Posterior cingulate gyrus (tissue), 11 donors: ENCODE measurements at places on chromosomes 11 and 22.

- DNase-seq: no peak
Measured at GRCh38 chr22:29628996-29629902, 25.8 kb downstream of the NF2 start.

GRCh38 chr11:107257710-107258109 lies 199.9 kb downstream of the CWF19L2 start:
- DNase-seq: no peak

DNA sequence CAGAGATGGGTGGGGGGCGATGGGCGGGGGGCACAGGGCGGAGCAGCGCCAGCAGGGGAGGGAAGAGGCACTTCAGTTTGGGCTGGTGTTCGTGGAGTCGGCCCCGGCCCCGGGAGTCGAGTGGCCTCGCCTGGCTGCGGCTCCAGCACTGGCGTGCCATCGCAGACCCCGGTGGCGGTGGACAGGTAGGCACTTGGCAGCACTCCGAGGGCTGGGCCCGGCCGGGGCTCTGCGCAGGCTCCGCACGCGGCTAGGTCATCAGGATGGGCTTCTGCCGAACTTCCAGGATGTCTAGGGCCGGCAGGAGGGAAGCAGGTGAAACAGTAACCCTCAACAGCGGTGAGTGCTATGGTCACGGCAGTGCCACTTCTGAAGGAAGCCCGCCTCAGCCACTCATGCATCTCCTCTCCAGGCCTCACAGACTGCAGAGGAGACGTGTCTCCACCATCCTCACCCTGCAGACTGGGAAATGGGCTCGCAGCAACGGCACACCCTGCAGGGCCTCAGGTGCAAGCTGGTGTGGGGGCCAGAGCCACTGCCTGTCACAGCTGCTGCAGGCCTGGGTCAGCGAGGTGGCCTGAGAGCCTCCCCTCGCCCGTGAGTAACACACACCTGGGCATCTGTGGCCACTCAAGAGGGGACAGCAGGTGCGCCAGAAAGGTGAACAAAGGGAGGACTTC lies 33.3 kb downstream of the NUP50 start:
- no peak for DNase-seq

DNA sequence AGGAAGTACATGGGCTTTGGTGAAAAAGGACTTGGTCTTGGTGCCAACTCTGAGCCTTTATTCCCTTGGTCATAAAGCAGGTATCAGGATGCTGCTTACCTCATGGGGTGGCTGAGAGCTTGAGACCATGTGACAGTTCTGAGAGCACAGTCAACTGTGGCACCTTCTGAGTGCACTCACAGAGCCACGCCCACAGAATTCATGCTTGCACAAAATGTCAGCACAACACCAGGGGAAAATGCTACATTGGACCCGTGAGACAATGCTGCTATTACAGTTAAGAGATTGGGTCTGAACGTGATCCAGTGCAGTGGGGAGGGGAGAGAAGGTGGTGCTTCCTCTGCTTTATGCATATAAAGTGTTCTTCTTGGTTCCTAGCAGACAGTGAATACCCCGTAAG lies 79.5 kb upstream of the SPON1 start:
- no peak for DNase-seq

DNA sequence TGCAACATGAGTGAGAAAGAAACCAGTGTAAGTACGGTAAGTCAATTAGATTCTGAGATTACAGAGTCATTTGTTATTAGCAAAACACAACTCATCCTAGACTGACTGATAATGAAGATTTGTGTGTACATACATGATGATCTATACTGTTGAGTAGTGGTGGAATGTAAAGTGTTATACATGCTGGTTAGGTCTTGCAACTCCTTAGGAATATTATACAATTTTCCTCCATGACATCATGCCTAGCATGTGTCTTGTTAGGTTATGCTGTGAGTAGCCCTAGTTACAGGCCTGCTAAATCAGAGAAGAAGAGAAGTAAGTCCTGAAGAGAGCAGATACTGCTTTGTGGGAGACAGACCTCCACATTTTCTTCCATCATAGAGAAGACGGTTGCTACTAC lies 880.6 kb downstream of the LUZP2 start:
- DNase-seq: no peak

DNA sequence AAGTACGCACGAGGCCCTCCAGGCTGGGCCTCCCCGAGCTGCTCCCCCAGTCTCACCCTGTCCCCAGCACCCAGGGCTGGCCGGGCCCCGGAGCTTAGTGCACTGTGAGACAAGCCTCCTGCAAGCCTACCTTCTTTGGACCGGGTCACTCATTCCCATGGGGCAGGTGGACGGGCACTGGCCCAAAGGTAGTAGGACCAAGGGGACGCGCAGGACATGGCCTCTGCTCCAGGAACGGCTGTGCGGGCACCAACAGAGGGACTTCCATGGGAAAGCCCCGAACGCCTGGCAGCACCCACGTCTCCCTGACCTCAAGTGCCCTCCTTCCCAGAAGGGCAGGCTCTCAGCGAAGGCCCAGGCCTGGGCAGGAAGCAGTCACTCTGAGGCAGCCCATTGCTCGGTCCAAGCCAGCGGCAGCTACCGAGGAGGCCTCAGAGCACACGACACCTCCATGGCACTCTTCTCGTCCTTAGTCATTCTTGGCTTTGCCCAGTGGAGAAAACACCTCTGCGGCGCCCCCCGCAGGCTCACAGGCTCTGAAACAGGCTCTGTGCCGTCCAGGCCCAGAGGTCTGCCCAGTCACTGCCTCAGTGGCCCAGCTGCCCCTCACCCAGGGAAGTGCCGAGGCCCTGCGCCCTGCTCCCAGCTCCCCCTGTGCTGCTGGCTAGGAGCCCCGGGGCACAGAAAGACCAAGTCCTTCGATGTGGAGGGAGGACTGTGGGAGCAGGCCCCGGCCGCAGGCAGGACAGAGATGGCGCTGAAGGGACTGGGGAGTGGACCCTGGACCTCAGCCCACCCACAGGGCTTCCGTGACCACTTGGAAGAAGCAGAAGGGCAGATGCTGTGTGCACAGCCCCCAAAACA lies 3.8 kb downstream of the MOB2 start:
- no peak for DNase-seq

- no peak for DNase-seq
Measured at GRCh38 chr11:26580929-26581328, 8.9 kb upstream of the MUC15 start.

GRCh38 chr11:68412593-68413475 lies 47.7 kb upstream of the PPP6R3 start:
- no peak for DNase-seq

- DNase-seq: no peak
Measured at GRCh38 chr11:70470127-70470526, 71.8 kb downstream of the CTTN start.

- no peak for DNase-seq
Measured at GRCh38 chr11:130729678-130730300, 186.5 kb downstream of the SNX19 start.

DNA sequence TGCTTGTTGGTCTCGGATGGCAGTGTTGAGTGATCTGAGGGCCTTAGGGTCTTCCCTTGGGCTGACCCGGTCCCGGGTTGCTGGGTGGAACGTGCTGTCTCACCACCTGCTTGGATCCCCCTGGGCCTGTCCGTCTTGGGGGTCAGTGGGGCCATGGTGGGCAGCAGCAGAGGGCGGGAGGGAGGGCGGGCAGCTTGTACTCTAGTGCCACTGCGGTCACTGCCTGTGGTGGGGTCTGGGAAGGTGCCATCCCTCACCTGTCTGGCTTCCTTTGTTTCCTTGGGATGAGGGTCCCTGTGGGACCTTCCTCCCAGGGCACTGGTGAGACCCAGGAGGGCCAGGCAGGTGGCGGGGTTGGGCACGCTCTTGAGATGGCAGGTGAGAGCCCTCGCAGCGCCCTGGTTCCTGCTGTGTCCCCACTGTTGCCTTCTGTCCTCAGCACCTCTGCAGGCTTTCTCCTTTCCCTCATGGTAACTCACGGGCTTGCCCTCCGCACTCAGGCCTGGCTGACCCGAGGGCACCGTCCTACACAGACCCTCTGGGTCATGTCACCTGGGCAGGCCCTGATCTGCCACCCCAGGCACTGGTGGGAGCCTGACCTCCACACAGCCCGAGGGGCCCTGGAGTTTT lies 34.2 kb downstream of the TBC1D22A start:
- no peak for DNase-seq

DNA sequence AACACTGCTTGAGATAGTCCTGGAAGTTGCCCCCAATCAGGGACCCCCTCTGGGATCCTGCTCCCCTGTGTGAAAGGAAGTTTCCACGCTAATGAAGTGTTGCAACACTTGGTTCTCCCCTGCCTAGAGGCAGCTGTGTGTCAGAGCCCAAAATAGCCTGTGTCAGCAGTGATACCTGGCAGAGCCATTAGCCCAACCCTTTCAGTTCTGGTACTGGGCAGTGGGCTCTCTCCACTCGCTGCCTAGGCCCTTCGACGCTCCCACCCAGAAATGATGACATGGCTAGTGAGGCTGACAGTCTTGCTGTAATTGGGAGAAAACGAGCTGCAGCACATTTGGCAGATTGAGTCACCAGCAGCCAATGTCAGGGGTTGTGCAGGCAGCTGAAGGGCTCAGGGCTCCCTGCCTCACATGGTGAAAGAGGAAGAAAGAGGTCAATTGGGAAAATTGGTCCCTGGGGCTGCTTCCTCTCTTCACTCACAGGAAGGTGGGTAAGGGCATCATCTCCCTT lies 1.4 kb upstream of the NXF1 start:
- DNase-seq: no peak

DNA sequence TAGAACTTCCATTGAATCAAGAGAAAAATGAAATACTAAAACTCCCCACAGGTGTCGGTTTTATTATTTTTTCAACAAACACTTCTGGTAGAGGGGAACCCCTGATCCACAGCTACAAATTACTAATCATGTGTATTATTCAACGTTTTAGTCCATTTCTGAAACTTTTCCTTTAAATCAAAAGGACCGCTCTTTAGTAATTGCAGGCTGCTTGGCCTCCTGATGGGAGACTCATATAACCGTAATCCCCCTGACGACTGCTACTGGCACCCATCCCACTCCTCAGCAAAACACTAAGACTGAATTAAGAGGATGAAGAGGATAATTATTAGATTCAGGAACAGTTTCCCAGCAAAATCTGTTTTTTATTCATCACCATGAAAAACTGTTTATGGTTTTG lies 46.4 kb downstream of the PAX6 start:
- no peak for DNase-seq

DNA sequence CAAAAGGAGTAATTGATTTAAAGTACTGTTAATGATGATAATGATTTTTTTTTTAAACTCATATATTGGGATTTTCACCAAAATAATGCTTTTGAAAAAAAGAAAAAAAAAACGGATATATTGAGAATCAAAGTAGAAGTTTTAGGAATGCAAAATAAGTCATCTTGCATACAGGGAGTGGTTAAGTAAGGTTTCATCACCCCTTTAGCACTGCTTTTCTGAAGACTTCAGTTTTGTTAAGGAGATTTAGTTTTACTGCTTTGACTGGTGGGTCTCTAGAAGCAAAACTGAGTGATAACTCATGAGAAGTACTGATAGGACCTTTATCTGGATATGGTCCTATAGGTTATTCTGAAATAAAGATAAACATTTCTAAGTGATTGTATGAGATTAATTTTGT lies 43.9 kb downstream of the RRM1 start:
- DNase-seq: no peak

DNA sequence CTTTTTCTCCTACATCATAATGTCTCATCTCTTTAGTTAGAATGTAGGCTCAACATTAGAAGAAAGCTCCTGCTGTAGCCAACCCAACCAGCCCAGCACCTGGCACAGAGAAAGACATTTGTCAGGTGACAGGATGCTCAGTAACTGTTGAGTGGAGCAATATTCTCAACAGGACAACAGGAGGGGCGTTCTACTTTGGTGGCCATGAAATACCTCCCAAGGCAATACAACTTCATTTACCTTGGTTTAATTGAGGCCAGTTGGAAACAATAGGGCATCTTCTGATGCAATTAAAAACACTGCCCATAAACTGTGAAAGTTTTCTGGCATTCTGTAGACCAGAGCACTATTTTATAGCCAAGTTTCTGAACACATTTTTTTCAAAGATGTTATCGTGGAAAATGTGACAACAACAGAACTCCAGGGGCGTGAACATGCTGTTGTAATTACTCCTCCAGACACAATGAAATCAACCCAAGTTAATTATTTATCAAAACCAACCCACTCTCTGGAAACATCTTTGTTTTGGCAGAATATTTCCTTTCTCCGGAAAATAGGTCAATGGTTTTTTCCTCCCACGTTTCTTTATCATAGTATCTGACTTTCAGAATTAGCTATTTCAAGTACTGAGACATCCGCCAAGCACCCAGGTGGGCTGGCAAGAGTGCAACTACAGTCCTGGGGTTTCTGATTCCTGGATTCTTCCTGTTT lies 538.1 kb downstream of the SOX6 start:
- DNase-seq: no peak

- no peak for DNase-seq
Measured at GRCh38 chr11:62588966-62589637, 2.2 kb downstream of the TUT1 start.

GRCh38 chr22:26336773-26337172 lies 92.3 kb upstream of the ASPHD2 start:
- DNase-seq: no peak

GRCh38 chr22:24178021-24178431 lies 3.3 kb upstream of the SUSD2 start:
- DNase-seq: no peak

- no peak for DNase-seq
Measured at GRCh38 chr11:62128835-62129234, 5.0 kb downstream of the INCENP start.

- no peak for DNase-seq
Measured at GRCh38 chr11:88431675-88432341, 94.3 kb upstream of the CTSC start.

- no peak for DNase-seq
Measured at GRCh38 chr11:35122308-35122707, 16.7 kb upstream of the CD44 start.

- DNase-seq: no peak
Measured at GRCh38 chr22:49359076-49359475, 468.6 kb downstream of the BRD1 start.

GRCh38 chr11:92758241-92758780 lies 211.1 kb upstream of the MTNR1B start:
- DNase-seq: no peak

GRCh38 chr22:44330744-44331660 lies 18.3 kb upstream of the SHISAL1 start:
- DNase-seq: no peak

- no peak for DNase-seq
Measured at GRCh38 chr22:42270176-42270509, 310 bp downstream of the TCF20 start.

DNA sequence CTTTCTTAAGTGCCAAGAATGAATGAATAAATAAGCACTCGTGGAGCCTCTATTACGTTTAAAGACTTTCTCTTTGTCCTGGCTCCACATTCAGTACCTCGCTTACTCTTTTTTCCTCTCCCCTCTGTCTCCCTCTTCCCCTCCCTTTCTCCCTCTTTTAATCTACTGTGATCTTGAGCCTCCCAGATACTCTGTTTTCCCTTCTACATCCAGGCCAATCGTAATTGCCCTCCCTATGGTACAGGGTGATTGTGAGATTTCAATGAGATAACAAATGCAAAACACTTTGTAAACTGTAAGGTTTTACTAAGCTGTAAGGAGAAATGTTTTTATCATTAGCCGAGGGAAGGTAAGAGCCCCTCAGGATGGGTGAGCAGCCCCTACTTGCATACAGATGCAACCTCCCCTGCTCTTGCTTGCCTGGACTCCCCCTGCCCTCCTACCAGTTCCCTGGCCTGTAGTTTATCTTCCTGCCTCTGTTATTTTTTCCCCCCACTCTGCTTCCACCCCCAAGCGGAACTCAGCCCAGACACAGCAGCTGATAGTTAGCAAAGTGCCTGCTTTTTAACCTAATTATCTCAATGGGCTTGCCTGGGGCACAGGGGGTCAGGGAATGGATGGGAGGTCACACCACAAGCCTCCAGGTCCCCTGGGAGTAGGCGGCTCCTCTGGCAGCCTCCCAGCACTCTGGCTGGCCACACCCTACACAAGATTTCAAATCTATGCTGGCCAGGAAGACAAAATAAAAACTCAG lies 76.9 kb upstream of the CADM1 start:
- no peak for DNase-seq
